ENCODE measurements at places on chromosomes 4 and X.

- DNase-seq, result no peak
Measured at GRCh38 chrX:152819266-152819665, 11.3 kb downstream of the CETN2 start.

DNA sequence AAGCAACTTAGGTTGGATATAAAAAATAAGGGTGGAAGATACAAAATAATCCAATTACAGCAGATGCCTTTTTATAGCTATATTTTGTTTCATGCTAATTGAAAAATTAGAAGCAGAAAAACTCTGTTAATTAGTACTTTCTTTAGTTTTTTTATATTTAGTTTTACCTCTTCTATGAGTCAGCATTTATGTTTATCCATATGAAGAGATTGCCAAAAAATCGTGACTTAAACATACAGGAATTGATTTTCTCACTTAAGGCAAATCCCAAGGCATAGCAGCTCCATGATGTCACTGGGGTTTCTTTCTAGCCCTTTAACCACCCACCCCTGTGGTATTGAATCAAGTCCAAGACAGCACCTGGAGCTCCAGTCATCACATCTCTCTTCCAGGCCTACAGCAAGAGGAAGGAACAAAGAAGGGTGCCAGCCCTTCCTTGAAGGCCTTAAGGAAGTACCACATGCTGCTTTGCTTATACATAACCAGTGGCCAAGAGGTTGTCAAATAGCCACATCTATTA lies 365.8 kb upstream of the TENM3 start:
- DNase-seq, result peak; percentile 89

DNA sequence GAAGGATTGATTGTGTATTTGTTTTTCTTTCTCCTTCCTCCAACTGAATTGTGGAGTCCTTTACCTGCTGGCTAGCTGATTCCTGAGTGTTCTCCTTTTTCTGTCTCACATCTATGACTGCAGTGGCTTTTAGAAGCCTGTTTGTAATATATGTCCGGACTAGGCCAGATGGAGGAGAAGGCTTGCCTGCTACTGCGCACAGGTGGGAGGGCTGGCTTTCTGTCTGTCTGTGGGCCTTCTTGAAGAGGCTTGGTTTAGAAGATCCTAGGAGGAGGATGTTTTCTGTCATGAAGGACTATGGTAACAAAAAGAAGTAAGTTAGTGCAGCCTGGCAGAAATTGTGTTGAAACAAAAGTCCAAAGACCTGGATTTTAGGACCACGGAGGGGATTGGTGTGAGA lies 8.5 kb downstream of the PPP1R3F start:
- DNase-seq, result no peak

DNA sequence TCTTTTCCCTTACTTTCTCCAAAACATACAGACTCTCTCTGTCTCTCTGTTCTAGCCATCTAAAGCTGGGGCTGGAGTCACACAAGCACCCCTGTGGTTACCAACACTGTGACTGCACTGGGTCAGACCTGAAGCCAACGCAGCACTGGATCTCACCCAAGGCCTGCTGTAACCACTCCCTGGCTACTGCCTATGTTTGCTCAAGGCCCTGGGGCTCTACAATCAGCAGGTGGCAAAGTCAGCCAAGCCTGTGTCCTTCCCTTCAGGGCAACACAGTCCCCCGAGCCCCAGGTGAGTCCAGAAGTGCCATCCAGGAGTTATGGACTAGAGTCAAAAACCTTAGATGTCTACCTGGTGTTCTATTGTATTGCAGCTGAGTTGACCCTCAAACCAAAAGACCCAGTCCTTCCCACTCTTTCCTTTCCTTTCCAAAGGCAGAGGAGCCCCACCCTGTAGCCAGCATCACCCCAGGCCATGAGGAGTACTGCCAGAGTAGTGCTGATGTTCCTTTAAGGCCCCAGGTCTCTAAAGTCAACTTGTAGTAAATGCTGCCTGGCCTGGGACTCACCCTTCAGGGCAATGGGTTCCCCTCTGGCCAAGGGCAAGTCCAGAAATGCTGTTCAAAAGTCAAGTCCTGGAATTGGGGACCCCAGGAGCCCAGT lies 58.8 kb upstream of the RAP2C start:
- no peak for DNase-seq

DNA sequence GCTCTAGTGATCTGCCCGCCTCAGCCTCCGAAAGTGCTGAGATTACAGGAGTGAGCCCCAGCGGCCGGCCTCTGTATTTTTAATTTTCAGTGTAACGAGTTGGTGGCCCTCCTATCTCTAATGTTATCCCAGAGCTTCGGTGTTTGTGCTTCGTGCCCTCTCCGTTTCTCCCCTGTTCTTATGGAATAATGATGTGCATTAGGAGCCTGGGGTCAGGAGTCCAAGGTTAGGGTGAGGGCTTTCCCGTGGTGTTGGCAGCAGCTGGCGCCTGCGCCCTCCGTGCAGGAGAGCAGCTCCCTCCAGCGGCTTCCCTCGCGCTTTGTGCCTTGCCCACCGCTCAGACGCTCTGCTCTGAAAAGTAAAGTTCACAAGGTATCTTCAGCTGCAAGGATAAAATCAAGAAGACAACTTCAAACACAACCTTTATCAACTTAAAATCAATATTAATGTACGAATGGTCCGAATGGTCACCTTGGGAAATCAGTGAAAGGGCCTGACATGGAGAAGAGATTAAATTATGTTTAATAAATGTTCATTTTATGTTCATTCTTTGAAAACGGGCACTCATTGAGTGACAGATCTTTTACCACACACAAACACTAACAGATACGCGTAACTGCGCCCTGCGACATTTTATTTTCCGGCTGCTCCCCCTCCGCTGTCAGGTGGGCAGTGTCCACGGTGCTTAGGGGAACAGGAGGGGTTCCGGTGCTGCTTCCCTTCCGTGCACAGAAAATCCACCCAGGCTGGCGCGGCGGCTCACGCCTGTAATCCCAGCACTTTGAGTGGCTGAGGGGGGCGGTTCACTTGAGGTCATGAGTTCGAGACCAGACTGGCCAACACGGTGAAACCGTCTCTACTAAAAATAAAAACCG lies 62.4 kb downstream of the TRAPPC11 start:
- DNase-seq, result no peak

DNA sequence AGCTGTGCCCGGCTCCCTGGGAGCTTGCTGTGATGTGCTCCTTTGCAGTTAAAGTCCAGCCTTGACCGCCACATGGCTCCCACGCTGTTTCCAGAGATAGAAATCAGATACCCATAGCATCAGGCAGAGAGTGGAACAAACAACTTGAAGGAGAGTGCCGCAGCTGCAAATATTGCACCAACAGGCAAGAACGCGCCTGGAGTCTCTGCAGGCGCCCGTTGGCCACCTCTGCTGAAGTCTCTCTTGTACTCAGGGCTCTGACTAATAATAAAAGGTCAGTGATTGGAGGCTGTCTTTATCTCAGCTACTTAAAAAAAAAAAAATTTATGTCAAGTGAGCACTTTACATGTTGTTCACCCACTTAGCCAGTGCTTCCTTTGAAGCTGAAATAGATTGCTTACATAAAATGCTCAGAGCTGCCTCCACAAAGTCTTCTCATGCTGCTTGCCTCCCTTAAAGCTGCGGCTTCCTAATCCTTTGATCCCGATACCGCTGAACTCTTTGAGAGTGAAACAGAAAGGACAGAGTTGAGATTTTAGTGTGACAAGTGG lies 30.9 kb upstream of the TENM3 start:
- DNase-seq, result no peak

DNA sequence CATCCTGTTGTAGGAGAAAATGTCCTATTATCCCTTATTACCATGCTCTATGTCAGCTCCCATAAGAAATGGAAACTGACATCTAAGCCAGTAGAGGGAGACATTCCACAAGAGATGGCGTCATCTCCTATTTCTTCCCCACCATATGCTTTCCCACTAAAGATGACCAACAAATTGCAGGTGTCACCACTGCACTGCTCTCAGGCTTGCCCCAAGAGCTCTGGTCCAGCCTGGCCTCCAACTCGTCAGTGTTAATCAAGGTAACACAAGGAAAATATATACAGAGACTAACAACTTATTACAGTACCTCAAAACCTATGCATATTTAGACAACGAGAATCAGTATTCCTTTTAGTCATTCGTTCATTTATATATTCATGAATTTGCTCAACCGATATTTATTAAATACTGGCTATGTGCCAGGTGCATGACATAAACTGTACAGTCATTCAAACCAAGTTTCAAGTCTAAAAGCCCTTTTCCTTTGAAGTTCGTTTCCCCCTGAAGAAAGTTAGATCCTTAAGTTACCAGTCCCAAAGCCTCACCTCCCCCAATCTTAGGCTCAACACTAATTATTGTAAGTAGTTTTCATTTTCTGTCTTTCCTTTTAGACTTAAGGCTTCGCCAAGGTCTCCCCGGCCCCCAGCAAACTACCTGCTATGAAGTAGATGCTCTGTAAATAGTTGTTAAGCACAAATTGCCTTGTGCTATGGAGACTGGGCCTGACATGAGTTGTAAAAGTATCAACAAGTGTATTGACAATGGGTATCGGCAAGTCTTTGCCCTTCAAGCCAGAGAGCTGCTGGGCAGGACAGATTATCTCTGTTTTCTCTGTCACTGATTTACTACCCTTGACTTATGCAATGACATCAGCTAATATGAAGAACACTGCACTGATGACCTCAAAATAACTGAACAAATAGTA lies 3.1 kb upstream of the FGB start:
- DNase-seq, result no peak

GRCh38 chr4:101238706-101239105 lies 108.6 kb downstream of the PPP3CA start:
- DNase-seq, result no peak

DNA sequence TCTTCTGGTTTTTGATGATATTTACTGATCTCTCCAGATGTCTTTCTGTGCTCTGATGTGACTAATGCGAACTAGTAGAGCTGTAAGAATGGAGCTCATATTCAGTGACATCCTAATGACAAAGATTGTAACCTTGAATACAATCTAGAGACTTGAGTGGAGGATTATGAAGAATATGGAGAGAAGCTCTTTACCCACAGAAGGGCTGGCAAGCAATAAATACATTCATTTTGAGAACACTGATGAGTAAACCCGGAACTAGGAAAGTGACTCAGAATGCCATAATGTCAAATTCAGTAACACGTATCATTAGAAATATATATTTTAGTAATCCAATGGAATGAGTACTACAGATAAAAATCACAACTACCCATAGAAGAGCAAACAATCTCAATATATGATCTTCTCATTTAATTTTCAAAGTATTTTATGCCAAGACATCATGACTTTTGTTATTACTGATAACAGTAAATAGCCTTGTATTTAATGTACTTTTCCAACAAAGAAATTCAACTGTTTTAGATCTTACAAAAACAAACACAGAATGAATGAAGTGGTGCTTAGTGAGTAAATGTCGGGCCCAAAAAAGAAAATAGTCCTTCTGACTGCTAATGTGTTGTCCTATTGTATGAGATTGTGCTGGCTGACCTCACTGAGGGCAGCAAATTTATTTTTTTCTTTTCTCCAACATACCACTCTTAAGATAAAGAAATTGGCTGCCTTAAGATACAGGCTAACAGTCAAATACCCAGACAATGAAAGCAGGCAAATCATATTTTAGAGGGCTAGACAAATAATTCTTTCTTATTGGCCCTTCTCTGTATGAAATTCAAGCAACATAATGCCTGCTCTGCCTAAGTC lies 49.2 kb upstream of the HDAC8 start:
- no peak for DNase-seq

DNA sequence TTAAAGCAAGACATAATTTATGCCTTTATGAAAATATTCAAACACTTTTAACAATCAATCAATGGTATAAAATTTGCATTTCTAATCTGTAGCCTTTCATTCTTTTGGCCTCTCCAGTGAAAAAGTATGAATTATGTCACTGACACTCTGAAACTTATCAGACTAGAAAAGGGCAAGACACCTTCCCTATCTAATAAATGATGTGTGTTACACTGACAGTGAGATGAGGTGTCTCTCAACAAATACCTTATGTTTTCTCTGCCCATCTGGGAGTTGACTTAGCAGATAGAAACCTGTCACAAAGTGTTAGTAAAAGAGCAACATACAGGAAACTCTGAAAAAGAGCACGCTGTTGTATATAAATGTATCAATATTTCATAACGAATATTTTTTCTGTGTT lies 94.2 kb upstream of the TECRL start:
- no peak for DNase-seq

DNA sequence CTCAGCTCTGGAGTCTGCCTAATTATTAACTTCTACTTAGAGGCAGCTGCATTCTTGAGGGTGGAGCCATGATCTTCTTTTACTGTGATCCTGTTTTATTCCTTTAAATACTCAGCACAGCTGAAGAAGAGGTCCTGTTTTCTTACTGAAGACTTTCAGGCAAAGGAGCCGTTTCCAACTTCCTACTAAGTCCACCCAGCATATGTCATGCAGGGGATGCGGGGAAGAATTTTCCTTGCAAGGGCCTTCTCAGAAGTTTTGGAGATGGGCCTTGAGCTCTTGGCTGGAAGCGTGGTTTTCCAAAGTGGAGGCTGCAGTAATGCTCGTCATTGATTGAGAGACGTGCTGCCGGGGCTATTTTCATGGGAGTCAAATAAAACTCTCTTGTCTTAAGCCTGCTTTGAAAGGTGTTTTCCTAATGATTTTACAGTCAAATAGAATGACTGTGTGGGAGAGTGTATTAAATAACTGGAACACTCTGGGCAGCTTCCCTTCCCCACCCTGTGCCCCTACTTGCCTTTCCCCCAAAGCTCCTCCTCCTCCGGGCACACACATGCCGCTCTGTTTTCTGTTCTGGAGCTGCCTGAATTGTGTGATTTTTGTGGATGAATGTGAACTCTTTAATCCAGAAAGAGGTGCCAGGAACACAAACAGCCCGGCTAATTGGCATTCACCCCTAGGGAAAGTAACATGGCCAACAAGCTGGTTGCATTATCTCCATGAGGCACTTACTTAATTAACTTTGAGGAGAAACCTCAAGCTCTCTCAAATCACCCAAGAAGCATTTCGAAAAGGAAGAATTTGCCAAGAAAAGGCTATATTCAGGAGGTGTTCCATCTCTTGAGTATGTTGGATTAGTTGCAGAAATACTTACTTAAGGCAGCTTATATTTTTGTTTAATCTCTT lies 28.1 kb downstream of the FGF2 start:
- DNase-seq, result no peak

DNA sequence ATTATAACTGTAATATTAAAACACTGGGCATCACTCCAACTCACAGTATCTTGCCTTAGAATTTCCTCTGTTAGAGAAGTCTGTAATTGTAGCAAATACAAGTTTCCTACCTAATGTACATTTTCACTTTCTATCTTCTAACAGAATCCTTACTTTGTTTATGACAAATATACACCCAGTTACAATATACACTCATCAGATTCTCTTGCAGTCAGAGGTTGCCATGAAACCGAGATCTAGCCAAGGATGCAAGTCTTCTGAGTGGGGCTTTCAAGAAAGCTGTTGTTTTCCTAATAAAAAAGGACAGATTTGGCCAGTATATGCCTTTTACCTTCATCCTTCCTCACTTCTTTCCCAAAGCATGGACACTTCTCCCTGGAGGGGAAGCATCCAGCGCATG lies 228.9 kb downstream of the SCFD2 start:
- DNase-seq, result no peak

GRCh38 chr4:14294611-14295010 lies 667.1 kb upstream of the BOD1L1 start:
- no peak for DNase-seq

- no peak for DNase-seq
Measured at GRCh38 chrX:122269243-122269781, 914.8 kb upstream of the GRIA3 start.
